Type B pancreatic cell (in vitro differentiated cells): ENCODE measurements at places on chromosomes 2 and 18. TPM values are rescaled to one million over a fixed set of nuclear protein-coding genes. Genes with fewer than 3 reads are reported as not detected.

The LRRC30 gene
- total RNA-seq, result not detected in 2 replicates

- DNase-seq, result no peak
Measured at GRCh38 chr2:26522751-26523171, 44.8 kb upstream of the OTOF start.

GRCh38 chr18:34809451-34810072 is 99.5 kb downstream of the DTNA start:
- no peak for DNase-seq

The MRO gene
- 1.2 and 8.6 TPM in 2 replicates for total RNA-seq

GRCh38 chr2:110866466-110866865 is 134.1 kb downstream of the ACOXL start:
- DNase-seq, result no peak
